ENCODE measurements at places on chromosomes 6 and 20.

DNA sequence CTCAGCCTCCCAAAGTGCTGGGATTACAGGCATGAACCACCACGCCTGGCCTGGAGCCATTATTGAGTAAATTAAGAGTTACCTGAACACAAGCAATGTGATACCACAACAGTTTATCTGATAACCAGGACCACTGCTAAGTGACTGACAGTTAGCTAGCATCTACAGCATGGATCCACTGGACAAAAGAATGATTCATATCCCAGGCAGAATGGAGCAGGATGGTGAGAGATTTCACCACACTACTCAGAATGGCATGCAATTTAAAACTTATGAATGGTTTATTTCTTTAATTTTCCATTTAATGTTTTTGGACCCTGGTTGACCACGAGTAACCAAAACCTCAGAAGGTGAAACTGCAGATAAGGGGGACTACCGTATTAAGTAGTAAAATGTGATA lies 48.6 kb downstream of the RALGAPA2 start:
- DNase-seq: no peak

DNA sequence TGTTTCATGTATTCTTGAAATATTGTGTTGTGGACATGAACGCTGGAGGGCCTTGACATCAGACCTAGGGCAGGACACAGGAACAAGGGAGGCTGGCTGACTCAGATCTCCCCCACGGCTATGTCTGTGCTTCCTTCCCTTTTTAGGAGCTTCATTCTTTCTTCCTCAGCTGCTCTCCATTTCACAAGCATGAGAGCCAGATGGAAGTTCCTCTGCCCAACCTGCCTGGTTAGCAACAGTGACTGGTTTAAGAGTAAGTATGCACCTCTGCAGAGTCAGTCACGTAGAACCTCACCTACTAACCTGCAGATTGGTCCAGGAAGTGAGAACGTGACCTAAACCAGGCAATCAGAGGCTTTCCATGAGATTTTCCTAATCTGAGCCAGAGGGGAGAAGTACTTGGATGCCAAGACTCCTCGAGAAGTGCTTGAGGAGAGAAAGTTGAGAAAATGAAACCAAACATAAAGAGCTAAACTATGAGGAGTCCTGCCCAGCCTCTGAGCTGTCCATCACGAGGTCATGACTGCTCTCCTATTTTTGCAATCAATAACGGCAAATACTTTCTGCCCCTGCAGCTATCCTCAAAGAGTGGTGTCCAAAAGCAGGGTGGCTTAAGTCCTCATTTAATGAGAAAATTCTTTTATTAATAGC lies 465.2 kb upstream of the CITED2 start:
- no peak for DNase-seq

DNA sequence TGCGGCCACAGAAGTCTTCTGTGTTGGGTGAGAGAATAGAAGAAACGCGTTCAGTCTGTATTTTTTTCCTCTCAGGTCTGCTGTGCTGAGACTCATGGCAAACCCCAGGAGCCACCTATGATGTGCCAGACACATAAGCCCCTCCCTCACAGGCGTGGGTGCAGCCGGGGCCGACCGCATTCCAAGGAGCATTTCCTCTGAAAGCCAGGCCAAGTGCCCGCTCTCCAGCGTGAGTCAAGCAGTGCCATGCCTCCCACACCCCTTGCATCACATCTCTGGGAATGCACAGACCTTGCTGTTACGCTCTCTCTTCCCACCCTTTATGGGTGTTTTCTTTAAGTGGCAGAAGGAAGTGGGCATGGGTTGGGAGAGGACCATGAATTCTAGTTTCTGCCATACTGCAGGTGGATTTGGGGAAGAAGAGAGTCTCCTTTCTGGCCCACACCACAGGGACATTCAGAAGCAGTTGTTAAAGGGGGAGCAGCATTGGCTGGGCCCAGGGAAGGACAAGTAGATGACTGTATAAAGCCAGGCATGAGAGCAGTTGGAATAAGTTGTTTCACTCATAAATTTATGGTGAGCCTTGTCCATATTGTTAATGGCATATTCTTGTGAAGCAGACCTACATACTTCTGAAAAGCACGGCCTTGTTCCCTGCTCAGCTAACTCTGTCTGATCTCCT lies 37.1 kb upstream of the TFAP2A start:
- DNase-seq: peak; percentile 91

DNA sequence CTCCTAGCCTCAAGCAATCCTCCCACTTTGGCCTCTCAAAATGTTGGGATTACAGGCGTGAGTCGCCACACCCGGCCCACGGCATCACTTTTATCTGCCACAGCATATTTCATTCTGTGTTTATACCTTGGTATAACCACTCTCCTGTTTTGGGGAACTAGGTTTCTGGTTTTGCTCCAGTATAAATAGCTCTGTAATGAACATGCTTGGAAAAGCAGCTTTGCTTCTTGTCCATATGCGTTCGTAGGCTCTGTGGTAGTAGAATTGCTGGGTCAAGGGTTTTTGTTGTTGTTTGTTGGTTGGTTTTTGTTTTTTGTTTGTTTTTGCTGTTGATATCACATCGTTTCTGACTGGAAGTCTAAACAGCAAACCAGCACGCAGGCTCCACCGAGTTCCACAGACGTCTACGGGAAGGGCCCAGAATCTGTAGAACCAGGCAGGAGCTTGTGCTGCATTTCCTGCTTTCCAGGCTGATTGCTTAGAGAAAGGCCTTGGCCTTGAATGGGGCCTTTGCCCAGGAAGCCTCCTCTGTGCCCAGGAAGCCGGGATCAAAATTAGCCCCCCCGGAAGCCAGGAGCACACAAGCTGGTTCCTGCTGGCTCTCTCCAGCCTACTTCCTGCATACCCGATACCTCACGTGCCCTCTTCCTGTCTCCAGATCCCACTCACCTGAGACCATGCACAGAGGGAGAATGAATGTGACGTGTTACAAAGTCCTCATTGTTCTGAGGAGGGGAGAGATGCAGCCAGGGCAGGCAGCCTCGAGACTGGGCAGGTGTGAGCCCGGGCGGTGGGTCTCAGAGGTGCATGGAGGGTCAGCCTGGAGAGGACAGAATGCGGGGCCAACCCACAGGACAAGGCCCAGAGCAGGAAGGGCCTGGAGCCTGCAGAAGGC lies 34.7 kb downstream of the AAR2 start:
- no peak for DNase-seq

- DNase-seq: no peak
Observed at GRCh38 chr20:62301111-62301668, 1.6 kb upstream of the ADRM1 start.

GRCh38 chr20:13862245-13862644 lies 77.4 kb downstream of the NDUFAF5 start:
- no peak for DNase-seq

- DNase-seq: no peak
Observed at GRCh38 chr6:70376628-70377027, 36.7 kb upstream of the FAM135A start.

DNA sequence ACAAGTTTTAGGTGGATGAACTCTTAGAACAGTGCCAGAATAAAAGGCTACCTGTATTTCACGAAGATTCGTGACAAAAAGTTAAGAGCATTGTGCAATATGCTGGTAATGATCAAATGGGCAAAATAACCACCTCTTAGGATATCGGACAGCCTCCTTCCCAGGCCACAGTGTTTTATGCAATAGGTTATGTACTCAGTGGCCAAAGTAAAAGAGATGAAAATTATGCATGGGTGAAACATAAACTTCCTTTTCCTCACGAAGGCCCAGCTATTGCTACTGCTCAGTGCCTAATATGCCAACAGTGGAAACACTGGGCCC lies 153.6 kb upstream of the SIM1 start:
- no peak for DNase-seq

- no peak for DNase-seq
Observed at GRCh38 chr6:105993341-105994117, 92.6 kb upstream of the PRDM1 start.

- no peak for DNase-seq
Observed at GRCh38 chr20:6703047-6703446, 64.4 kb upstream of the BMP2 start.

DNA sequence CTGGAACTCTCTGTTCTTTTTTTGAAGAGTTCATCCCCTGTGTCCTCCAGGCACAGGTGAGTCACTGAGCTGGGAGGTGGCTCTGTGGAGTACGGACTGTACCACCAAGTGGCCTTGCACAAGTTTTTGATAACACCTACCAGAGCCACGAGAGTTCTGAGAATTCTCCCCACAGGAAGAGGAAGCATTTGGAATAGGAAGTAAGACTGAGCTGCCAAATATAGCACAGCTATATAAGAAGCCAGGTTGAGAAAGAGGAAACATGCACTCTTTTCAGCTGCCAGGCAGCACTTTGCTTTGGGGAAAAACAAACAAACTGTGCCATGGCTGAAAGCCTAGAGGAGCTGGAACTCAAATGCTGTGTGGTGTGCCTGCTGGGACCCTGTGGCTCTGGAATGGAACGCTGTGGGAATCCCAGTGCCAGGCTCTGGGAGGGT lies 70.8 kb upstream of the RIPOR2 start:
- no peak for DNase-seq

DNA sequence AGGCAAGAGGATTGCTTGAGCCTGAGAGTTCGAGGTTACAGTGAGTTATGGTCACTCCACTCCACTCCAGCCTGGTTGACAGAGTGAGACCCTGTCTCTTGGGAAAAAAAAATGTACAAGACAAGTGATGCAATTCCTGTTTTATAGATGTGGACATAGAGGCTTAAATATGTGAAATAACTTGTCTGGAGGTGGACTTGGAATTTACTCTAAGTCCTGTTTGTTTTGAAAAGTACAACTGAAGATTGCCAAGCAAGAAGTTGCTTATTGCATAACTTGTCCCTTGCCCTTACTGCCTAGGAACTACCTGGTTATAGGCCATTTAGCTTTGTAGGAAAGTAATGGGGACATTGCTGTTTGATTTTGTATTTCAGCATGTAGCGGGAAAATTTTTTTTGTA lies 26.0 kb upstream of the ADIG start:
- no peak for DNase-seq
